ENCODE measurements at places on chromosomes 1 and 21. TPM values are rescaled to one million over a fixed set of nuclear protein-coding genes. Genes with fewer than 3 reads are reported as not detected.

Gene LRRC71
- total RNA-seq = not detected

Gene DDR2
- 0.34 TPM for total RNA-seq

Gene ADAM15
- total RNA-seq = 53.2 TPM

Gene FALEC
- total RNA-seq = 1.2 TPM

Gene DEPDC1
- 29.6 TPM for total RNA-seq

Gene KIF21B
- 102 TPM for total RNA-seq

Gene ZNF648
- not detected for total RNA-seq

Gene NGF
- total RNA-seq = not detected

Gene PLEKHN1
- 6.3 TPM for total RNA-seq

Gene SARS1
- total RNA-seq = 116 TPM

Gene FTCD
- total RNA-seq = not detected

Gene TAS1R1
- not detected for total RNA-seq

Gene LCE2C
- total RNA-seq = not detected

Gene RORC
- total RNA-seq = 39.5 TPM

Gene GMEB1
- 33.1 TPM for total RNA-seq

Gene LCE1C
- total RNA-seq = not detected

Gene WNT3A
- total RNA-seq = not detected

Gene ADAMTS4
- total RNA-seq = 3.1 TPM

Gene TSPAN1
- not detected for total RNA-seq

Gene RPS6KA1
- total RNA-seq = 211 TPM

Gene NBPF26
- 23.7 TPM for total RNA-seq

Gene BTG2
- total RNA-seq = 340 TPM

Gene DRAXIN
- total RNA-seq = 0.04 TPM

Gene C1orf141
- total RNA-seq = 0.71 TPM

Gene TNNT2
- not detected for total RNA-seq

Gene RGS13
- total RNA-seq = not detected

Gene OPTC
- not detected for total RNA-seq

Gene TNFRSF1B
- total RNA-seq = 379 TPM

Gene CSF3R
- total RNA-seq = not detected

Gene CTSE
- total RNA-seq = not detected

Gene PTAFR
- 0.32 TPM for total RNA-seq

Gene LRRC38
- not detected for total RNA-seq

Gene ASCL5
- not detected for total RNA-seq

Gene MAP1LC3C
- not detected for total RNA-seq

Gene KLF17
- not detected for total RNA-seq

Gene RUNX3
- 116 TPM for total RNA-seq

Gene CAPN9
- total RNA-seq = not detected

Gene HRNR
- total RNA-seq = not detected
